Muscle of leg (tissue), 16 donors: ENCODE measurements at places on chromosomes 5 and 9. TPM values are rescaled to one million over a fixed set of nuclear protein-coding genes. Genes with fewer than 3 reads are reported as not detected.

DNA sequence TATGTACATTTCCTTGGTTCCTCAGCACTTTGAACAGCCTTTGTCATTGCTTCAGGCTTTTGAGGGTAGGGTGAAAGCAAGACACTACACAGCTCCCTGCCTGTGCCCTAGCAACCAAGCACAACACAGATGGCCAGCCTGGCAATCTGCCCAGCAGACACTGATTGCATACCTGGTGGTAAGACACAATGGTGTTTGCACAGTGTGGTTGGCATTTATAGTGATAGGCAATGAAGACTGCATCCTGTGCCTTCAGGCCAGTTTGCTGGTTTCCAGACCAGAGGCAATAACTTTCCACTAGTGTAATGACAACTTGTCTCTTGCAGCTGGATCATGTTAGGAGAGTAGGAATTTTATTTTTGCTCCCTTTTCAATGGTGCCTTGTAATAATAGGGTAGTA is 144.5 kb upstream of the TNC start:
- H3K36me3 ChIP-seq: no peaks in the 10 kb centered on the region
- peak; percentile 75 for DNase-seq
- H3K27me3 ChIP-seq: no peaks in the 10 kb centered on the region
- H3K4me3 ChIP-seq: peak overlapping the region; percentile 33
- H3K27ac ChIP-seq: no peak overlapping the region

DNA sequence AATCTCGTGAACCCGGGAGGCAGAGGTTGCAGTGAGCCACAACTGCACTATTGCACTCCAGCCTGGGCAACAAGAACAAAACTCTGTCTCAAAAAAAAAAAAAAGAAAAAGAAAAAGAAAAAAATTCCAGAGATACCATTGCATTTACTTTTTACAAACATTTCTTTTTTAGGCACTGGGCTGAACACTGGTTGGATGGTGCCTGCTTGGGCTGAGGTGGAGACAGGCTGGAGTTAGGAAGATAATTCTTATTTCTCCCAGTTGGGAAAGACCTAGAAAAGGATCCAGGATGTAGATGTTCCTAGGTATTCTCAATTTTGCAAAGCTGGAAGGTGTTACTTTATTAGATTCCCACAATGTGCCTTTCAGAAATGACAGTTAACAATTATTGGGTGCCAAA is 49.9 kb upstream of the JMY start:
- H3K4me1 ChIP-seq: no peaks in the 10 kb centered on the region
- H3K36me3 ChIP-seq: no peaks in the 10 kb centered on the region
- H3K27me3 ChIP-seq: no peaks in the 10 kb centered on the region

- no peak for DNase-seq
- H3K27me3 ChIP-seq: peaks cover 8% of the 10 kb centered on the region
- H3K36me3 ChIP-seq: peaks cover 25% of the 10 kb centered on the region
- no peak overlapping the region for H3K27ac ChIP-seq
- H3K4me3 ChIP-seq: no peak overlapping the region
Observed at GRCh38 chr9:126504977-126505455, 108.7 kb upstream of the LMX1B start.

GRCh38 chr5:161663431-161663830 is 22.1 kb upstream of the GABRA6 start:
- H3K36me3 ChIP-seq: no peaks in the 10 kb centered on the region
- H3K27ac ChIP-seq: no peak overlapping the region
- DNase-seq: no peak

DNA sequence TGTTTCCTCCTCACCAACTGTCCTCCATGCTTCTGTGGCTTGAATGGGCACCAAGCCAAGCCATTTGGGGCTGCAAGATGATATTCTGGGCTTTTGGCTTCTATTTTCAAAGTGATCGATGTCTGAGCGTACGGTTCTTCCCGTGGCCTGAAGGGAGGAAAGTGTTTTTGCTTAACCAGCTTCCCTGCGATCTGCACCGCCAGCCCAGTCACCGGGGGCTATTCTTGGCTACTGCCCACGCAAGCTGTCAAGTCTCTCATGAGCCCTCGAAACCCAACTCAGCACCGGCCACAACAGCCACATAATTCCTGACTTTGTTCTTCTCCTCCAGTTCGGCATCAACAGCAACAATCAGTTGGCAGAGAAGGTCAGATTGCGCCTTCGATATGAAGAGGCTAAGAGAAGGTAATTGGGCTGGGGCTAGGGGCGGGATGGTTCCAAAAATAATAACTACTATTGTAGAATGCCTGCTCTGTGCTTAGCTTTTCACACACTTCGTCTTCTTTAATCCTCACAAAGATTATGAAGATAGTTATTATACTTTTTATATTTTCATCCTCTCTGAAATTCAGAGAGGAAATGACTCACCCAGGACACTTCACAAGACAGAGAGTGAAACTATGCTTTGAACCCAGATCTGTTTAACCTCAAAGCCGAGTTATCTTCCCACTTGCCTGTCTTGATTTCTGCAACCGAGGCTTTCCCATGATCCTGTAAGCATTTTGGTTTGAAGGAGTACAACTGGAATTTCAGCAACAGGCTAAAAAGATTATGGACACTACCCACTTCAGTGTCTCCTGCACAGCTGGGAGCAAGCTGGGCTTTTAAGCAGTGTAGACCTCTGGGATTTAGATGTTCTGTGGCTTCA is 76.4 kb upstream of the RARS1 start:
- H3K36me3 ChIP-seq: no peaks in the 10 kb centered on the region
- no peak overlapping the region for H3K4me3 ChIP-seq
- H3K27me3 ChIP-seq: no peaks in the 10 kb centered on the region
- peak overlapping the region; percentile 69 for H3K27ac ChIP-seq
- H3K4me1 ChIP-seq: peaks cover 21% of the 10 kb centered on the region

- H3K4me3 ChIP-seq: no peak overlapping the region
- peaks cover 17% of the 10 kb centered on the region for H3K36me3 ChIP-seq
- H3K4me1 ChIP-seq: peaks cover 16% of the 10 kb centered on the region
- DNase-seq: no peak
- no peaks in the 10 kb centered on the region for H3K27me3 ChIP-seq
Observed at GRCh38 chr9:127351182-127352166, 45.5 kb upstream of the SLC2A8 start.

DNA sequence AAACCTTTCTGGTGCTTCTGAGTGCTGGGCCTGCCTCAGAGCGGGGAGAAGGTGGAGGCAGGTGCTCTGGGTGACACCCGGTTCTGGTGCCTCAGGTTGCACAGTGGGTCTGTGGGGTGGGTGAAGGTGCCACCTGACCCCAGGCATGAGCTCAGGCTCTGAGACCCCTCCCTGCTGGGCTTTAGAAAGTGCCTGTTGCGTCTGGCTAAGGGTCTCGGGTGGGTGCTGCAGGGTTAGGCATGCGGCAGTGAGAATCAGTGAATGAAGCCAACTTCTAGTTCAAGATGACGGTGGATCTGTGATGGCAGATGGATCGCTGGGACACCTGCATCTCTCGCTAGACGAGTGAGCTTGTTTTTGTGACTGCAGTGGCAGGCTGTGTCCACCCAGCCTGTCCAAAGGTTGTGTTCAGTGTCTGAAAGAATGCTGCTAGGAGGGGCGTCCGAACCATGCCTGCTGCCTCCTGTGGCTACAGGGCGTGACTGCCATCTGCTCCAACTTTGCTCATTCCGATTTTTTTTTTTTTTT is 5.0 kb downstream of the SQSTM1 start:
- no peak overlapping the region for H3K4me3 ChIP-seq
- no peaks in the 10 kb centered on the region for H3K27me3 ChIP-seq
- no peak overlapping the region for H3K27ac ChIP-seq
- H3K4me1 ChIP-seq: peaks cover 7% of the 10 kb centered on the region
- no peak for DNase-seq
- peaks cover 69% of the 10 kb centered on the region for H3K36me3 ChIP-seq

- DNase-seq: peak; percentile 82
- H3K4me1 ChIP-seq: peaks cover 26% of the 10 kb centered on the region
- H3K27me3 ChIP-seq: no peaks in the 10 kb centered on the region
Observed at GRCh38 chr5:14411216-14411615, 170.4 kb upstream of the OTULINL start.

The CCNJL gene
- 3.8 TPM for total RNA-seq

The CNTFR gene
- 22.1 TPM for total RNA-seq

The TMEM174 gene
- not detected for total RNA-seq

The DIRAS2 gene
- total RNA-seq: 0.93 TPM

The SLC25A2 gene
- 0.22 TPM for total RNA-seq
